ENCODE measurements at places on chromosomes 2 and 18. TPM values are rescaled to one million over a fixed set of nuclear protein-coding genes. Genes with fewer than 3 reads are reported as not detected.
A peak's percentile ranks its signal among the peaks of the same experiment; 100 is the strongest.

DNA sequence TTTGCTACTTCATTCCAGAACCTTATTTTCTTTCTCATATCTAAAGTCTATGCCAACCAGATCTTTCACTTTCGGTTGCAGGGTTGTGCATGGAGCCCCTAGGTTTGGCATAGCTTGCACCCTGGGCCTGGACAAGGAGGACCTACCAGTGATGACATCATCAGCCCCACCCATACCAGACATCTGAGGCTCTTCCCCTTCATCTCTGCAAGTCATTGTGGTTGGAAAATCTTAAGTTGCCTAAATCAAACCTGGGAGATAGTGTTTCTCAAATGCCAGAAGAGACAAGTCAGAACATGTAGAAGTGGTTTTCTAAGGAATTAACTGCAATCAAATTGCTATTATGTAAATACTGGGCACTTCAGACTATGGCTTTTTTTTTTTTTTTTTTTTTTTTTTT, 363.3 kb downstream of the ZNF516 start:
- DNase-seq, result no peak

DNA sequence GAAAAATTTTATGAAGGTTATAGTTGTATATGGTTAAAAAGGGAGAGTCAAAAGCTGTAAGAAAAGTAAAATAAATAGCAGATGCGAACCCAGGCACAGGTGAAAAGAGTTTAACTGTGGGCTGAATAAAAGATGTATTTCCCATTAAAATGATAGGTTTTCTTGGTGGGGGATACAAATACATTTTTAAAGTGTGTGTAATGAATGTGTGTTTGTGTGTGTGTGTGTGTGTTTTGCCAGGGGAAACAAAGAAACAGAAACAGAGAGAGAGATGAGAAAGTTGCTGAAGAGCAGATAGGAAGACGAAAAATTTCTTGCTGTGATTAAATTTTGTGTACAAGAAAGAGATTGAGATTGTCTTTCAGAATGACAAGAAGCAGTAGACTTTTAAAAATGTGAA, 12.1 kb downstream of the TFPI start:
- DNase-seq, result no peak

GRCh38 chr2:47218899-47219525, 63.9 kb upstream of the STPG4 start:
- DNase-seq, result no peak

DNA sequence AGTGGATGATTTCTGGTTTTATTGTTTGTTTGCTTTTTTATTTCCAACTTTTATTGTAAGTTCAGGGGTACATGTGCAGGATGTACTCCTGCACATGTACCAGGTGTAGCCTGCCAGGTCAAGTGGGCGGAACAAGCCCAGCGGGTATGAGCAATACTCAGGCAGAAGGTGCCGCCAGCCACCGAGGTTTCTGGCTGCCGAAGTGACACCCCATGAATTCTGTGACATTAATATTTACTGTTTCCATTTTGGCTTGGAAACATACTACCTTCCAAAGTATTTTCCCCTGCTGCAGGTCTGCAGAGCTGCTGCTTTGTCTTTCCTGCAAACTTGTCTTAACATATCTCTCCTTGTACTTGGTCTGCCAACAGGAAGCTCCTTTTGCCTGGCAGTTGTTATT, 78.5 kb downstream of the PTPN4 start:
- no peak for DNase-seq

GRCh38 chr2:74406035-74406434, 15.4 kb downstream of the C2orf81 start:
- no peak for DNase-seq

- DNase-seq, result no peak
Measured at GRCh38 chr2:219521066-219521880, 7.0 kb downstream of the ASIC4 start.

DNA sequence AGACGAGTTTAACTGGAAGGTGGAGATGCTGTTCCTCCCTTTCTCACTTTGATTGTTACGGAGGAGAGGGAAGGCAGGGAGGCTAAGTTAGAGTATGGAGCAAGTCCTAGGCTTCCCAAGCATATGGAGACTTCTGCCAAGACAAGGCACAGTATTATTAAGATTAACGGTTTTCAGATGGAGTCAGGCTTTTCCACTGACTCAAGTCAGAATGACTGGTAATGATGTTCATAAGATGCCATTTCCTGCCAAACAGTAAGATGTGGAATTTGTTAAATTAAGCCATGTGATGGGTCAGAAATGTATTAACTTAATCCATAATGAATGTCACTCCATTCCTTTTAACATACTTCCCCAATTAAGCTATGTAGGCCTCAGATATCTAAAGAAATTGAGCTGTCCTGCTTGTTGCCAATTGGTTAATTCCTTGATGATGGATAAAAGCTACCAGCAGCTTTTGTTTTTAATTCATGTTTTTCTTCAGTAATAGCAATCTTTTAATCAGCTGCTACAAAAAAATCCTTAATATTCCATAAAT, 383.7 kb downstream of the ZNF521 start:
- no peak for DNase-seq

- DNase-seq, result peak; percentile 85
Measured at GRCh38 chr2:231699006-231699405, 9.3 kb upstream of the PTMA start.

DNA sequence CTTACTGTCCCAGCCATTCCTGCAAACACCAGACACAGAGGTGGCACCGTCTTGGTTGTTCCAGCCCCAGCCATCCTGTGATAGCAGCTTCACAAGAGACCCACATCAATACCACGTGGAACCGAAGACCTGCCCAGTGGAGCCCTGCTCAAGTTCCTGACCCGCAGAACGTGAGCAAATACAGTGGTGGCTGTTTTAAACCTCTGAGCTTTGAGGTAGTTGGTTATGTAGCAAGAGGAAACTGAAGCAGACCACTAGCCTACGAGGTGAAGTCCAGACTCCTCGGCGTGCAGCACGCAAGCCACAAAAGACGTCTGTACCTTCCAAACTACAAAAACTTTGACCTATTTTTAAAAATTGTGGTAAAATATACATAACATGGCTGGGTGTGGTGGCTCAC, 96.1 kb upstream of the ODC1 start:
- DNase-seq, result no peak

- peak; percentile 93 for DNase-seq
Measured at GRCh38 chr2:237923481-237924163, 43.2 kb upstream of the UBE2F start.

GRCh38 chr18:32815881-32816280, 43.1 kb upstream of the KLHL14 start:
- no peak for DNase-seq

- no peak for DNase-seq
Measured at GRCh38 chr2:48279344-48280090, 250.4 kb upstream of the STON1 start.

GRCh38 chr2:215693193-215693998, 257.5 kb upstream of the FN1 start:
- DNase-seq, result no peak

- DNase-seq, result no peak
Measured at GRCh38 chr2:46202987-46203386, 94.2 kb upstream of the EPAS1 start.

DNA sequence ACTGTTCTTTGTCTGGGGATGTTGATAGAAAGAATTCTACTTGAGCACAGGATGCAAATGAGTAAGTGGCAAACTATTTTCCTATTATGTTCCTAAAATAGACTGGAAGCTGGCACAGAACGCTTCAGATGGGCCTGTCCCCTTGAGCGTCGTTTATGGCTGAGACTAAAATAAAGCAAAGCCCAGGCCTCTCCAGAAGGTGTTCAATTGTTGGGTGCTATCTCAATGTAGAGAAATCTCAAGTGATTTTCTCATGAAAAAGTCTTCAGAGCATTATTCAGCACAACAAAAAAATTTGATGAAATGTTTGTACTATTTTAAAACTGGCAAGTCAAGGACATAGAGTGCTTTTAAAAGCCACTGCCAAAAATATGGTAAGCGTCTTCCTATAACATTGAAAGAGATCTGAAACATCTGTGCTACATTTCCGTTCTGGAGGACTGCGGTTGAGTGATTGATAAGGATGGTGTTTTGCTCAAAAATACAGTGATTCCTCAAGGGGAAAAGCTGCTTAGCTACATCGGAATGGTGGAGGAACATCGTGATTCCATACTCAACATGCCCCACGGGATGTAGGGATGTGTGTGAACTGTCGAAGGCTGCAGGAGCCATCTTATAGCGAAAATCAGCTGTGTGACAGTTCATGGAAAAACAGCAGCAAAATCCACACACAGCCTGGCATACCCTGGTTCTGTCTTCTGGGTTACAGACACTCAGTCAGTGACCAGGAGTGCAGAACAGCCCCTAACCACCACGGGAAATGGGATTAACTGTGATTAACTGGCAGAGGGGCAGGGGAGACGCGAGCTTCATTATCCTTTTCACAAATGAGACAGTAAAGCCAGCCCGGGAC, 10.4 kb upstream of the LRRFIP1 start:
- no peak for DNase-seq

- DNase-seq, result no peak
Measured at GRCh38 chr2:1791006-1791605, 46.8 kb upstream of the PXDN start.

- no peak for DNase-seq
Measured at GRCh38 chr2:9336241-9336575, 87.1 kb downstream of the ITGB1BP1 start.

DNA sequence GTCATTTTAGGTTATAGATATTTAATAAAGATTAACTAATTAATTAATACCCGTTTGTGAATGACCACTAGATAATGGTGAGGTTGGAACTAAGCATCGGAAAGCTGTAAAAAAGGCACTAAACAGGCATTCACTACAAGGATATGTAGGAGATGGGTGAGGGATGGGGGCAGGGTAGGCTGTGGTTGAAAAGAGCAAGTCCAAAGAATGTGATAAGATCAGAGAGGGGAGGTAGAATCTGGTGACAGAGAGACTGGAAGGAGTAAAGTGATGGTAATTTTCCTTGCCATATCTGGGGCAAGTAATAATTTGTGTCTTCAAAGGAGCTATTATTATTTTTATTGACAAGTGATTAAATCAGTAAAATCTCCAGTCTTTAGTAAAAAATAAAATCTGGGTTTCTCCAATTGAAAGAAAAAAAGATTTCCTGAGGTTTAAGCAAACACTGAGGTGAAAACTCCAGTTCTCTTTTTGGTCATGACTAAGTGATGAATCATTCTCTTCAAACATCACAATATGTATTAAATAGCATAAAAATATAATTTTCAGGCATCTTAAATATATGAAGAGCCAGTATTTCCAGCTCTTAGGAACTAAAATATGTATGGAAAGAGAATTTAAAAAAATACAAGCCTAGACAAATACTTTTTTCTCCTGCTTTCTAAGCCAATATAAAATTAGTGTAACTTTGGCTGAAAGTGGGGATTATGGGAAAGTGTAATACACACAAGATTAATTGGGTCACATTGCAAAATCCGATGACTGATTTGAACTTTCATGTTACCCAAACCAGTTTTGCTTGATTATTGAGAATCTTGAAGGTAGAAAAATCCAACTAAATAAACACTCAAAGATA, 259.1 kb upstream of the RBMS1 start:
- DNase-seq, result no peak

DNA sequence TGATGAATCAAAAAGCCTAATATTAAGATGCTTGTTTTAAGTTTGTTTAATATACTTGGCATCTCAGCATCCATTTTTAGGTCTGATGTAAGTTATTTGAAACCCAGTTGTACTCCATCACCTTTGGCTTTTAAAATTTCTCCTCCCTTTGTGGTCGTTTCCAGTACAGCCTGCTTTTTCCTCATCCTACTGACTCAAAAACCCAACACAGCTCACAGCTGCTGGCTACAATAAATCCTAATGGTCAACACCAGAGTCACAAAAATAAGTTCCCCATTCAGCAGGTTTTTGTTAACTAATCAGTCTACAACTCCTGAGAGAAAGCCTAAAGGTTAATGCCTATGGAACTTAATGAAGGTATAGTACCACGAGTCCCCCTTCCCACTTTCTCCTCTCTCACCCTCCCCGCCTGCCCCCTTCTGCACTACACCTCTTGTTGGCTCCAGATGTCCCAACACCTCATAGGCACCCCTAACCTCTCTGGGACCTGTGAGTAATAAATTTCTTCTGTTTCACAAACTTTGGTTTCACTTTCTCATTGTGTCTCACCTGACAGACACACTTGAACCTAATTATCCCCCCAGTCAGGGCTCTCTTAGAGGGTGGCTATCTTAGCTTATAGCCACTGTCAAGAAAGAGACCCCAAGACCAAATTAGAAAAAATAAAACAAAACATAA, 148.6 kb downstream of the GALNT1 start:
- no peak for DNase-seq

GRCh38 chr18:8779251-8779650, 73.9 kb downstream of the MTCL1 start:
- DNase-seq, result no peak

GRCh38 chr2:82591718-82592117, 1867.4 kb downstream of the SUCLG1 start:
- DNase-seq, result no peak

DNA sequence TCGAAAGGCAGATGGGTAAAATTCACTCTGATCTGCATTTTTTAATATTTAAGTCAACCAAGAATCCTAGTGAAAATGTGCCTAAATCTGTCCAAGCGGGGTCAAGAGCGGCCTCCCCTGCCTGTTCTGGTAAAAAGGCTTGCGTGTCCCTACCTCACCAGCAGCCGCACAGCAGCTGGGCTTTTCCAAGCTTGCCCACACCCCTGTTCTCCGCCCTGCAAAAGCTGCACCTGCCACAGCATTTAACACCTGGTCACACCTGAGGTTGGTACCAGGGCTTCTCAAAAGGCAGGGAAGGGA, 25.8 kb upstream of the TMEM182 start:
- no peak for DNase-seq

DNA sequence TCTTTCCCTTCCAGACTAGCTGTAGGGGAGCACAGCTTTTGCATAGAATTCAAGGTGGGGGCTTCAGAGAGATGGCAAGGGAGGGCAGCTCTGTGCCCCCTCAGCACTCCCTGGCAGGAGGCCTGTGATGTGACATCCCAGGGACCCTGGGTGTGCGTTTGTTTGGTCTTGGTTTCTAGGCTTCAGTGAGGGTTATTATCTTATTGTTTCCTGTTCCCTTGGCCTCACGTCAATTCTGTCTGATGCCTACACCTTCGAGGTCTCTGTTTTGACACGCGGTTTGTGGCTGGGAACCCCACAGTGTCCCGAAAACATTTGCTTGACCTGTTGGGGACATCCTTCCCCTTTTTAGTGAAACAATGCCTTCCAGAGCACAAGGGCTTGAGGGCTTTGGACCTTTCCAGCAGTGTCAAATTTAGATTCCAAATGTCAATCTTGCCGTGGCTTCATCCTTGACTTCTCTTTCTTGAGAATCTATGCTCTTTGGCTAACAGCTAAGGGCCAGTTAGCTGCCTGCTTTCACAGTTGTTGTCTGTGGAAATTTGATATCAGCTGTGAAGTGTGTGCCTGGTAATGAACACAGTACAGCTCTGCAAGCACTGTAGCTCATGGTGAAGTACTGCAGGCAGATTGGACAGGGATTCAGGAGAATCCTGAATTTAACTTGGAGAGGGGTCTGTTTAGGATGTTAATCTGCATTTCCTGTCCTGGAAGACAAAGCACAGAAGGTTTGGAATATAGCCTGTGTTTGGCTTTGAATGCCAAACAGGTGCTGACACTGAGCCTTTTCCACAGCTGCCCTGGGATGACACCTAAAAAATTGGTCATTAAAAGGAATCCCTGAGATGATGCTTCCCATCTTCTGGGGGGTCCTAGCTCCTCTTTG, 108.2 kb upstream of the CXCR4 start:
- no peak for DNase-seq

- DNase-seq, result no peak
Measured at GRCh38 chr18:49114556-49114955, 163.8 kb upstream of the SMAD7 start.

- DNase-seq, result no peak
Measured at GRCh38 chr2:101983928-101984327, 7.8 kb upstream of the IL1R2 start.

TTLL4 gene
- total RNA-seq, result 11.4 TPM

MAP2 gene
- total RNA-seq, result 8.4 TPM

GGCX gene
- total RNA-seq, result 24.9 TPM

AGXT gene
- total RNA-seq, result not detected

DPP10 gene
- 3.5 TPM for total RNA-seq
